ENCODE measurements at places on chromosomes 7 and 10. TPM values are rescaled to one million over a fixed set of nuclear protein-coding genes. Genes with fewer than 3 reads are reported as not detected.

DNA sequence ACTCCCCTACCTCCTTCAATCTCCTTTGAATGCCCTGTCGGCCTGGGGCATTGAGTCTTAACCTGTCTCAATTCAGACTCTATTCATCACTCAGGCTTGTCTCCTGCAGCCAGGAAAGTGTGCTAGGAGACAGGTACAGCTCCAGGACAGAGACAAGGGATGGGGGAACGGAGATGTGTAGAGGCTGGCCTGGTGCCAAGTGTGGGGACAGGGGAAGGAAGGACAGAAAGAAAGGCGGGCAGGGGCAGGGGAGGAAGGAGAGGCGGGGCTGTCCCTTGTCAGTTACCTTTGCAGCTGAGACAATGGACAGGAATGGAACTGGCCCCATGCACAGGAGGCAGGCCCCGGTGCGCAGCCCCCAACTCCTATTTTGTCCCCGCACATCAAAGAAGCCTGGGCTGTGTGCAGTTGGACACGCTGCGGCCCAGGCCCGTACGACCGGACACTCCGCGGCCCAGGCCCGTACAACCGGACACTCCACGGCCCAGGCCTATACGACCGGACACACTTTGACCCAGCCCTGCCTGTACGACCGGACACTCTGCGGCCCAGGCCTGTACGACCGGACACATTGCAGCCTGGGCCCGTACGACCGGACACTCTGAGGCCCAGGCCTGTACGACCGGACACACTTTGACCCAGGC lies 36.9 kb downstream of the CHST15 start:
- no peak for DNase-seq

- no peak for DNase-seq
These were observed 2.5 kb upstream of the MLXIPL start for GRCh38 chr7:73626814-73627213.

SLIT1 gene
- 0.35 TPM for total RNA-seq

DNA sequence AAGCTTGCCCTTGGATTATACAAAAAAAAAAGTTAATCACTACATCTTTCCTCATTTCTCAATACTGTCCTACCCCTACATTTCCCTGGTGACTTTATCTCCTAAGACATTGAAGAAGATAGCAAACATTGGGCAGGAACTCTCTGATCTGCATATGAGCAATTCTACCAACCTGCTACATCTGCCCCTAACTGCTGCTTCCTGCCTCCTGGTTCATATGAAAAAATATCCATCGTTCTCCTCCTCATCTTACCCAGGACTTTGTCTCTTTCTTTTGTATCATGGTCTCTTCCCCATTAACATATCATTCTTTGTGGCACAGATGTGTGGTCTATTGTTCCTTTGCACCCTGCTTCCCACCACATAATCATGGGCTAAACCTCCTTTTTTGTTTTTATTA lies 139.7 kb upstream of the PCGF5 start:
- no peak for DNase-seq

NPY4R2 gene
- total RNA-seq = not detected

GPR26 gene
- total RNA-seq = not detected
